EH (cell line): ENCODE measurements at places on chromosomes 7 and 10.

DNA sequence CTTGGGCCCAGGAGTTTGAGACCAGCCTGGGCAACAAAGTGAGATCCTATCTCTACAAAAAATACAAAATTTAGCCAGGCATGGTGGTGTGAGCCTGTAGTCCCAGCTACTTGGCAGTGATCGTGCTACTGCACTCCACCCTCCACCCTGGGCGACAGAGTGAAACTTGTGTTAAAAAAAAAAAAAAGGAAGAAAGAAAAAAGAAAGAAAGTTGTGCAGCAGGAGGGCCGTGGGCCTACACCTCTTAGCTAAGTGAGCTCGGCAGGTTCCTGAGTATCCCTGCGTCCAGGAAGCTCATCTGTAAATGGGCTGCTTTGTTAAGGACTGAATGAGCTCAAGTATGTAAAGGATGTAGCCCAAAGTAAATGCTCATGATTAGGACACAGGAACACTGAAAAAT is 155.0 kb downstream of the RNF216 start:
- no peak for DNase-seq

DNA sequence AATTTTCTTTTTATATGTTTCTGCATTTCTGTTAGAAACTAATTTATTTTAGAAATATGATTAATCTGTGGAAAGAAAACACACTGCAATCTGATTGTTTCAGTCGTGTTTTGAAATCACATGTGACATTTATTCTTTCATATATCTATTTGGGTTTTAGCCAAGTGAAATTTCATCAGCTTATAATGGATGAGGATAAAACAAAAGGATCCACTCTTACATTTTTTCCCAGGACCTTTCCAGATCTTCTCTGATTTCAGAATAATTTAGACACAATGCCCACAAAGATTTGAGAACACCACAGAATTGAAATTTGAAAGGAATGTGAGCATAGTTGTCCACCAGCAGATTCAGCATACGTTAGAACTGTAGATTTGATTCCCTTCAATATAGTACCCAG is 29.1 kb downstream of the CBLL1 start:
- DNase-seq = no peak

DNA sequence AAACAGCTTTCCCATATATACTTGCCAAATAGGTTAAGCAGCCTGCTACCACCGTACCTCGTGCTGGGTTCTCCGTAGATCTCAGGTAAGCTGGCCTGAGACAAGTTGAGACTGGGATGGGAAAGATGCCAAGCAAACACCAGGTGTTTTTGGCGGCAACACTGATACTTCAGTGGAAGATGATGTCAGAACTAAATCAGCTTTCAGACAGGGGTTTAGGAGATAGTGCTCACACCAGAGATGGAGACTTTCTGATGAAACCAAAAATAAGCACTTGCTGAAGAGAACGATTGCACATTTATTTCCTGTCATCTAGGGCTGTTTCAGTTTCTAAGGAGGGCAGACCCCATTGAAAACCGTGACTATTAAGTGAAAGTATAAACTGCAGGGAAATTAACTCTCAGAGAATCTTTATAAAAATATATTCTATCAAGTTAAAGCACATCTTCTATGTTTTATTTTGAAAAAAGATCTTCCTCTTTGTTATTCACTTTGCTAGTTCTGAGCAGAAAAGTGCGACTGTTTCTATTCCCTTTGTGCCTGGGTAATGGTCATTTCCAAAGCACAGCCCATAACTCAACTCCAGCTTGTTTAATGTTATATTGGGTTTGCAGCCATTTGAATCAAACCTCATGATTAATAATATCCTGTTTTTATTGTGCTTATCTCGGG is 149.9 kb downstream of the CPED1 start:
- no peak for DNase-seq

- DNase-seq = no peak
Observed at GRCh38 chr7:64181586-64181985, 25.4 kb upstream of the ZNF735 start.

- no peak for DNase-seq
Observed at GRCh38 chr10:120883071-120883470, 31.9 kb downstream of the WDR11 start.

GRCh38 chr10:13822490-13822889 is 235.7 kb downstream of the PRPF18 start:
- DNase-seq = no peak

DNA sequence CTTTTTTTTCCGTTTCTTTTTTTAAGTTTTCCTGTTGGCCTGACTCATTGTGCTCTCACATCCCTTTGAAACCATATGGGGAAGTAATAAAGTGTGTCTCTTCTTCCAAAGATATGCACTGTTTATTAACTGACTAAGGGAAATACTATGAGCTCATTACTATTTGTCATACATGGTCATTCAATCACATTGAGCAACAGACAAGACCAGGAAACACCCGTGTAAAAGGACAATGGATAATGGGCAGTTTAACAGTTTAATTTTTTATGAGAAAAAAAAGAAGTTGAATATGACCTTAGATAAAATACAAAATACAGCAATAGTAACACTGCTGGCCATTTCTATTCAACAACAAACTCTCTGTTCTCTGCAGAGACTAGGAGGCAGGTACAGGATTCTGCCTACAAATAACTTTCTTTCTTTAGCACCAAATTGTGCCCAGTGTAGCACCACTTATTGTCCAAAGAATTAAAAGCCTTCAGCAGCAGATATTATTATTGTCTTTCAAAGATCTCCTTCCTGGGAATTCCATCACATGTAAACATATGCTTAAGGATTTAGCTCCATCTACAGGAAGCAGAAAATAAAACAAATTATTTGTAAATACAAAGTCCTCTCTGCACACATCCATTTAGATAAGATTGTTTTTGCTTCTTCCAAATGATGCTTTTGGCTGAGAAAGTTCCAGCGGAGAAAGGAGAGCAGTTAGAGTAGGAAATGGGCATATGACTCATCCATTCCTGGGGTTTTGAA is 55.0 kb upstream of the AKR1E2 start:
- peak; percentile 96 for DNase-seq

DNA sequence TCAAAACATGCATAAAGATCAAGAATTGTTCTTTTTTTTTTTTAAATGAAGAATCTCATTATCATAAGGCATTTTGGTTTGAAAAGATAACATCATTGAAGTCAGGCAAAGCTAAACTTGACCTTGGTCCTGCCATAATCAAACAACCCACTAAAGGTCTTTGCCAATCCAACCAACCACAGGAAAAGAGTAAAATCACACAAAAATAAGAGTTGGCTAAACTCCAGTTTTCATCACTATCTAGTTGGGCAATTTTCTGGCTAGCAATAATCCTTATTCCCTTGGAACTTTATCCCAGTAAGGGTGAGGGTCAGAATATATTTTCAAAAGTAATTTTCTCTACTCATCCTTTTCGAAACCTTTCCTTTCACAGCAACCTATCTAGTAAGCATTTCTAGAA is 62.4 kb downstream of the HIBADH start:
- DNase-seq = peak; percentile 13

GRCh38 chr10:23293973-23294590 is 50.5 kb downstream of the C10orf67 start:
- no peak for DNase-seq

DNA sequence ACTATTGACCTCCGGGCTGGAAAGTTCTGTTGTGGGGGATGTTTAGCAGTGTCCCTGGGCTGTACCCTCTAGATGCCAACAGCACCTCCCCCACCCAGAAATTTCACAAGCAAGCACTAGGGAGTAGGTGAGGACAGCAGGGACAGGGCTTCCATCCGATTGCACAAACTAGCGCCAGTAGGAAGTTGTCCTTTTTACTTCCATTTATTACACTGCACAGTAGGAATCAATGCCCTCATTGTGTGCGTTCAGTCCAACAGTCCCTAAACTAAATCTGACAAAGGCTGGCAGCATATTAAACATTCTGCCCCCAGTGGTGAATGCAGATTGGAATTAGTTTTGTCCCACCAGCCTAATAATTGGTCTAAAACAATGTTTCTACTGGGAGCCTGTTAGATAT is 6.4 kb upstream of the SOSTDC1 start:
- no peak for DNase-seq

- peak; percentile 37 for DNase-seq
Observed at GRCh38 chr10:122446668-122447423, 7.6 kb upstream of the ARMS2 start.
